Nucleus accumbens (tissue), 56 donors: ENCODE measurements at places on chromosomes 16 and 17.

GRCh38 chr17:53818929-53819328, 3.8 kb upstream of the KIF2B start:
- DNase-seq, result no peak

GRCh38 chr16:27202923-27203506, 311 bp upstream of the KDM8 start:
- DNase-seq, result no peak

DNA sequence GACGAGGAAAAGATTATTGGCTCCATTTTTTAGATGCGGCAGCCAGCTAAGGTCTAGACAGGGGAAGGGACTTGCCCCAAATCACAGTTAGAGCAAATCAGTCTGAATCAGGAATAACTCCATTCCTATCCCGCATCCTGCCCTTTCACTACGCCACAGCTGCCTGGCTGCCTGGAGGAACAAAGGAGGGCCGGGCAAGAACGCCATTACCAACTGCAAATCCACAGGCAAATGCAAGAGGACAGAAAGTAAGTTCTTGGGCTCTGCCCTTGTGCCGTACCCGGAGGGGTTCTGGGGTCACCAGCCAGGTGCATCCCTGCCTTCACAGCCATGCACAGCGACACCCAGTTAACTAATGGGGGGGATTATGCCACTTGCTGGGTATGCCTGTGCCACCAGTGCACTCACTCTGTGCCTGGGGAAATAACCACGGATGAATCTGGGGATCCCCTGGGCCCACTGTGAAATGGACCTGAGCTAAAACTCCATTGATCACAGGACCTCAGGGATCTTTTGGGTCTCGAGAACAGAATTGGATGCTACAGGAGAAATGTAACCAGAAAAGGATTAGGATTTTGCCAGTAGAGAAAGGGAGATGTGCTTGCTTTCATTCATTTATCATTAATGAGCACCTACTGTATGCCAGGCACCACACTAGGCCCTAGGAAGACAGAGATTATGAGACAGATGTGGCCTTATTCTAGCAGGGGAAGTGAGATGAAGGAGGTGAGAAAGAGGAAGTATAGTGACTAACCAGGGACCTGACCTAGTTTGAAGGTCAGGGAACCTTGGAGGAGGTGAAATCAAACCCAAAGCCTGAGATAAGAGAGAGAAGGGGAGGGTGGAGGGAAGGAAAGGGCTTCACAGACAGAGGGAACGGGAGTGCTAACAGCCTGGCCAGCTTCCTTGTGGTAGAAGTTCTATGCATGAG, 17.7 kb downstream of the BCL7C start:
- no peak for DNase-seq

GRCh38 chr16:35377142-35377541, 1917.7 kb downstream of the TP53TG3F start:
- no peak for DNase-seq

- no peak for DNase-seq
Observed at GRCh38 chr16:71854369-71854948, 8.7 kb downstream of the ATXN1L start.

GRCh38 chr16:54346041-54346440, 59.5 kb upstream of the IRX3 start:
- DNase-seq, result no peak

DNA sequence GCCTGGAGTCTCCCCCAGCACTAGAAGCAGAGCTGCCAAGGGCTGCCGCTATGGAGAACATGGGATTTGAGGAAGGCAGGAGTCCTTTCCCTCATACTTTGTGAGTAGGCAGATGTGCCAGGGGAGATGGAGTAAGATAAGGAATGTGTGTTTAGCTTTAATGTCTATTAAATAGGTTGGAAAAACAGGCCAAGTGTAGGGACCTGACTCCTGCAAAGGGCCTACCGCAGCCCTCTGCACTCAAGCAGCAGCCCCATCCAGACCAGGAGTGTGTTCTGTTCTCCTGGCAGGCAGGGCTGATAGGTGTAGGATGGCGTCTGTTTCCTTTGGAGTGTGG, 1.8 kb upstream of the MIF4GD start:
- no peak for DNase-seq

DNA sequence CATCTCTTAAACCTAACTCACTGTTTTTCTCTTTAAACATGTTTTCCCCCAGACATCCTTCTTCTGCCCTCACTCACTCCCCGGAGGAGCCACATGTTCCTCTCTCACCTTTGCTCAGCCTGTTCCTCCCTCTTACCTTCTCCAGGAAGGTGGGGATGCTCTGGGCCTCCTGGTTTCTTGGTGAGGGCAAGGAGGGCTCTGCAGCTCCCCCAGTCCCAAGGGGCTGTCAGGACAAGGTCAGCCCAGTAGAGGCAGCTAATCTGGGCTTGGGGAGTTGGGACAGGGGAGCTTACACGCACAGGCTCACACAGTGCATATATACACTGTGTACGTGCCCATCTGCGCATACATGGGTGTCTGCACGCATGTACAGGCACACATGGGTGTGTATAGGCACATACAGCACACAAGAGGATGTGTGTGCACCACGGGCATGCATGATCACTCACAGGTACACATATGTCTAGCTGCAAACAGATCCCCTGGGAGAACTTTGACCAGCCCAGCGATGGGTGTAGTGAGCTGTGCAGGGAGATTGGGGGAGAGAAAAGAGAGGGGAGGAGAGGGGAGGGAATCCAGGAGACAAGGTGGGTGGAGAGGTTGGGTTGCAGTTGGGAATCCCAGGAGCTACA, 28.6 kb upstream of the SPNS3 start:
- DNase-seq, result no peak

GRCh38 chr17:80427366-80428282, 12.7 kb downstream of the ENDOV start:
- no peak for DNase-seq
